ENCODE measurements at places on chromosomes 13 and 19.

DNA sequence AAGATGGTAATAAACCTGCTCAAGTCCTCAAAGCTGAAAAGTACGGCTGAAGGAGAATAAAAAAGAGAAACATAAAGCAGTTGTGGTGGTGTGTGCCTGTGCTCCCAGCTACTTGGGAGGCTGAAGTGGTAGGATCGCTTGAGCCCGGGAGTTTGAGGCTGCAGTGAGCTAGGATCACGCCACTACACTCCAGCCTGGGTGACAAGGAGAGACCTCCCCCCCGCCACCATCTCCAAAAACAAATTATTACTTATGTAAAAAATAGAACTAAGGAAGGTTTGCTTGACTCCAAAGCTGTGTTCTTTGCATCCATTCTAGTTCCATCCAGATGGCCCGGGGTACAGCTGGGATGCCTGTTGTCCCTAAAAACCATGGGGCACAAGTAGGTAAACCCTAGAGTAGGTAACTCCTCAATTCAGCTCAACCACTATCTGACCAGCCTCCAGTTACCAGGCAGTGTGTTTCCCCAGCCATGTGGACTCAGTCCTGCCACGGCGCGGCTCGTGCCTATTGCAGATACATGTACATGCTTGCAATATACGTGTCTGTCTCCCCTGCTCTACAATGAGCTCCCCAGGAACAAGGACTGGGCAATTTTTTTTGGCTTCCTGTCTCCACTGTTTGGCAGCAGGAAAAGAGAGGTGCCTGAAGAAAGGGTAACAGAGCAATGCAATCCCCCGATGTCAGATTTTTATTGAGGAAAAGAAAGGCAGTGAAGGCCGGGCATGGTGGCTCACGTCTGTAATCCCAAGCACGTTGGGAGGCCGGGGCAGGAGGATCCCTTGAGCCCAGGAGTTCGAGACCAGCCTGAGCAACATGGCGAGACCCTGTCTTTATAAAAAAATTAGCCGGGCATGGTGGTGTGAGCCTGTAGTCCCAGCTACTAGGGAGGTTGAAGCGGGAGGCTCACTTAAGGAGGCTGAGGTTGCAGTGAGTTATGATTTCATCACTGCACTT, 101.3 kb downstream of the GNG7 start:
- DNase-seq: no peak

DNA sequence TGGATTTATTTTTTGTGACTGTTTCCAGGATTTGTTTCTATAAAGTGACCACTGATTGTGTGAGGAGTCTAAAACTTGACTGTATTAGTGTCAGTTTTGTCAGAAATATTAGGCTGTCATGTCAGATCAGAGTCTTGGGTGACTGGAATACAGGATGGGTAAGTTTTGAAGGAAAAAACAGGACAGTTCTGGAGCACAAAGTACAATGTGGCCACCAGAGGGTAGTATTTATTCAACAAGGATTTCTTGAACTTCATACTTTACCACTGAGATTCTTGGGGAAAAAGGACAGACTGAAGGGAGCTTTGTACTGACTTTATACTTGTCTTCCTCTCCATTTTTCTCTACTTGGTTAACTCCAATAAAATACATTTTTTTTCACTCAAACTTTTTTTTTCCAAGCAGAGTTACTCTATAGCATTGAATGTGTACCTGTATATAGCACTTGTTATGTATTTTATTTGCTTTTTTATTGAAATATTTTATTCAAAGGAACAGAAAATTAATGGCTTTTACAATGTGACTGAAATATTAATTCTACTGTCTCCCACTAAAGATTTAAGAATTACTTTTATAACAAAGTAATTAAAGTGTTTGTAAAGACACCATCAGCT, 51.1 kb downstream of the LMO7 start:
- peak; percentile 30 for DNase-seq

- DNase-seq: no peak
These were observed 349.5 kb downstream of the SLITRK1 start for GRCh38 chr13:83532809-83533208.

- DNase-seq: no peak
These were observed 677.4 kb downstream of the SLITRK1 start for GRCh38 chr13:83204886-83205285.

GRCh38 chr19:45400192-45400591, 4.7 kb downstream of the PPP1R13L start:
- no peak for DNase-seq

DNA sequence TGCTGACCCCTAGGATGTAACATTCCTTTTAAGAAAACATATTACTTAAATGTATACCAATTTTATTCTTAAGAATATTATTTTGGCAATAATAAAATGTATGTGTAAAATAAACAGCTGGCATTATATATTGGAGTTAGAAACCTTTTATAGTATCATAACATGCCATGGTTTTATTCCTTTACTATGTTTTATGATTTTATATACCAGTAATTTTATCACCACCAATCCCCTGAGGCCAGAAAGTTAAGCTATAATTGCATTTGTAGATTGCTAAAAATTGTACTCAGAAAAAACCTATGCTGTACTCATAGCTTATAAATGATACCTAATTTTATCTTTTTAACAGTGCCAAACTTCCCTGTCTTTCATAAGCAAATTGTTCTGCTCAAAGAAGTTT, 17.9 kb downstream of the GPALPP1 start:
- no peak for DNase-seq

GRCh38 chr13:95937714-95938320, 115.4 kb downstream of the UGGT2 start:
- no peak for DNase-seq

- DNase-seq: no peak
These were observed 1.1 kb downstream of the FPR1 start for GRCh38 chr19:51750400-51751094.

GRCh38 chr13:42832341-42833096, 51.1 kb downstream of the FAM216B start:
- DNase-seq: no peak

GRCh38 chr19:6041071-6041470, 63.1 kb upstream of the RANBP3 start:
- no peak for DNase-seq

- no peak for DNase-seq
These were observed 13.2 kb downstream of the CBY2 start for GRCh38 chr13:45715351-45715750.

Measured in SHP77 treated with DMSO at 0.1 percent for 48 hours (cell line).